Large intestine (tissue), 12 donors: ENCODE measurements at places on chromosomes 2 and 18. TPM values are rescaled to one million over a fixed set of nuclear protein-coding genes. Genes with fewer than 3 reads are reported as not detected.
A peak's percentile ranks its signal among the peaks of the same experiment; 100 is the strongest.

DNA sequence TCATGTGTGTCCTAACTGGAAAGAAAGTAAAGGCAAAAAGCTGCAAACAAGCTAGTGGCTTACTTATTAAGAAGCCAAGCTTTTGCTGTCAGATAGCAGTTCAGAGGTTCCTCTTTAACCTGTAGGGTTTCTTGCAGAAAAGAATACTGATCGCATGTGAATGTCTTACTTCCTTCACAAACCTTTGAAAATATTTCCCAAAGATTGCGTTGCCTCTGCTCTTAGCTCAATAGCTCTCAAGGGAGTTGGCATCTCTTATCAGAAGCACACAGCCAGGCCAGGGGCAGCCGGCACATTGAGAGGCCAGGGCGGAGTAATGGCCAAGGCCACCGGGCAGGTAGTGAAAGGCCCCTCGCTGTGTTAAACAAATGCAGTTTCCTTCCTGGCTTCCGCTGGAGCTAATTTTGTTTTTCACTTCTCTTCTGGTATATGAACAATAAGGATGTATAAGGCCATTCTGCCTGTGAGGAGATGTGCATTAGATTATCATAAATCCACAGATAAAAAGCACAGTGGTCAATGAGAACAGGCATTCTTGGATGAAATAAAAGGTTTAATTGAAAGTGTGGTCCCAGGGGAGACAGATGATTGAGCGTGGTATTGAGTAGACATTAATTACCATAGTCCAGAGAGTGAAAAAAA, 542.4 kb upstream of the NRP2 start:
- no peak for DNase-seq

DNA sequence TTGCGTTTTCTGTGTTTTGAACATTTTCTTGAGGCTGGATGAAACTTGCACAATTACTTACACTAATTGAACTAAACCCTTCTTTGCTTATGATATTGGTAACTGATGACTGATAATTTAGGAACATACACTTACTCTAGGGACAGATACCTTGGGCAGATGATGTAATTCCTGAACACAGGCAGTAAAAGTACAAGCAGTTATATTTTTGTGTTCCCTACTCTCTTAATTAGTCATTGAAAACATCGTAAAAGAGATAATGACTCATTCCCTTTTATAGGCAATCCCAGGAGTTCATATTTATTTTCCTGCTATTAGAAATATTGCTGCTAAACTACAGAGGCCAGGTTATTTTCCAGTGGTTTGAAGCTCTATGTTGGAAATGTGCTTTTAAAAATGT, 46.4 kb downstream of the CCDC85A start:
- DNase-seq, result no peak

- DNase-seq, result no peak
Observed at GRCh38 chr2:33421820-33422219, 54.6 kb upstream of the RASGRP3 start.

CLEC4F gene
- 2.9 TPM for polyA plus RNA-seq

DNA sequence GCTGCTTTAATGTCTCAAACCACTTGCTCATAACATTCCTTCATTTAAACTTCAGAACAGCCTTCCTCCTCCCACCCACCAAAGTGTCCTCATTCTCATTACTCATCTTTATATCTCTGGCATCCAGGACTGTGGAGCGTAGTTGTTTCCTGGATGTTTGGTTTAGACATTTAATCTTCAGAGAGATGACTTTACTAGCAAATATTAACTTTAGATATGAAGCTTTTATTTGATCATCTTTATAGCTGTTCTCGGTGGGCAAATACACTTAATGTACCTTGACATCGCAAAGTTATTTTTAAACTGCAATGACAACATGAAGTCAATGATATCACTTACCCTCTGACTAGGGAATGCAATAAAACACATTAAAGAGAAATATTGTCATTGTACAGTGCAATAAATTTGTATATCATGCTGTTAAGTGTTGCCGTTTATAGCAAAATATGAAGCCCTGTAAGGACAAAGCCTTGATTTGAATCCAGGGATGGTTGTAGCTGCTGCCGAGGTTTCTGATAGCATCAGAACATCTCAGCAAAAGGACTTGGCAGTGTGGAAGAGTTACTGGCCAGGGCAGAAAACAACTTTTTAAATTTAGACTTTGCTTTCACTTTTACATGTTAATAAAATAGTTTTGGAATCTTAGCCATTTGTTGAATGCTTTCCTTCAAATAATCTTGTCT, 4.6 kb upstream of the LAMA3 start:
- DNase-seq, result peak; percentile 50
